ENCODE measurements at places on chromosomes 1 and 21.
A peak's percentile ranks its signal among the peaks of the same experiment; 100 is the strongest.

GRCh38 chr21:21268061-21268471, 269.9 kb downstream of the NCAM2 start:
- DNase-seq = no peak

- no peak for DNase-seq
These were observed 82.6 kb downstream of the MAB21L3 start for GRCh38 chr1:116193768-116194167.

- DNase-seq = no peak
These were observed 23.1 kb upstream of the YRDC start for GRCh38 chr1:37831109-37831508.

- no peak for DNase-seq
These were observed 1.1 kb downstream of the CRCT1 start for GRCh38 chr1:152515434-152515783.

- DNase-seq = no peak
These were observed 4.6 kb downstream of the AMIGO1 start for GRCh38 chr1:109504974-109505373.

- no peak for DNase-seq
These were observed 2.0 kb upstream of the ENAH start for GRCh38 chr1:225654688-225655508.

- DNase-seq = peak; percentile 86
These were observed 5.2 kb downstream of the TNFRSF18 start for GRCh38 chr1:1200876-1201810.

DNA sequence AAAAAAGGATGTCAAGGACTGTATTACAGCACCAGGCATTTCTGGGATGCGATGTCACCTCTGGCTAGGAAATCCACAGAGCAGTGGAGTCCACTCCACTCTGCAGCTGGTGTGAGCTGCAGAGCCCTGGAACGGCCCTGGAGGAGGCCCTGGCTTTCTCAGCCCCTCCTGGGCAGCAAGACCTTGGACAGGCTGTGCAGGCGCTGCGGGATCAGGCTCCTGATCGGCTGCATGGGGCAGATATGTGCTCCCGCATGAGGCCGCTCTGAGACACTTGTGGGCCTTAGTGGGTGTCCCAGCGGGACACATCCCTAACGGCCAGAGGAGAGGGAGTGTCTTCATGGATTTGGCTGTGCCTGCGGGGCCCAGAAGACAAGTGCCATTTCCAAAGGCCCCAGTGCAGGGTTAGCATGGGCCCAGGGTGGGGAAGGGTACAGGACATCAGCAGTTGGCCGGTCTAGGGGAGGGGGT, 6.2 kb downstream of the DNMT3L start:
- no peak for DNase-seq

DNA sequence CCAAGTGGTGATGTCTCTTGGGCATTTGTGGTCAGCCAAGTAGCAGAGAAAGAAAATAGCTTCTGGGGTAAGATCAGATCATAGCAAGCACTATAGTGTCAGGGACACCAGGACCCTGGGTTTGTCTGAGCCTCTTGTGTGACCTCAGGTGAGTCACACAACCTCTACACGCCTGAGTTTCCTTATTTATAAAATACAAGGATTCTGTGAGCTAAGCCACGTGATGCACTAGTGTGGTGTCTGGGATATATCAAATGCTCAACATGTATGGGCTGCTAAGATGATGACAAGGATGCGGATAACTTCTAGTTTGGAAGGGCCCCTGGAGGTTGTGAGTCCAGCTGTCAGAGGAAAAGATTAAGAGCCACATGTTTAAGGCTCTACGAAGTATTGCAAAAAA, 24.5 kb upstream of the ZNF436 start:
- no peak for DNase-seq
